Upper lobe of left lung (tissue), 6 donors: ENCODE measurements at places on chromosomes 3 and 15.

GRCh38 chr3:149663966-149664365 lies 6.1 kb upstream of the WWTR1 start:
- DNase-seq: no peak

DNA sequence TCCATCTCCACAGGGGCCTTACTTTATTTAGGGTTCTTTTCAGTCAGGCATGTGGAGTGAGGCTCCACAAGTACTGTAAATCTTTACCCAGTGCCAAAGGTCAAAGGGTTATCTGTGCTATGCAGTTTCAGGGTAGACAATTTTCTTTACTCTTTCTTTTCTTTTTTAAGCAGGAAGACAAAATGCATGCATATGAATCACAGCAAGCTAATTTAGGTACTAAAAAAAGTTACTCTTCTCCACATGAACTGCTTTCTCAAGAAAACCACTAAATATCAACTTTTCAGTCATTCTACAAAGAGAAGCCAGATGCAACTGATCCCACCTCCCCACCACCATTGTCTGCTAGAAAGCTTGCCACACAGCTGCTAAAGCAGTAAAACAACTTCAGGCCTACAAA lies 73.3 kb upstream of the PYGO1 start:
- no peak for DNase-seq

GRCh38 chr3:51681453-51681852 lies 10.4 kb downstream of the TEX264 start:
- DNase-seq: no peak

- no peak for DNase-seq
These were observed 205.9 kb downstream of the MBNL1 start for GRCh38 chr3:152474585-152474984.

DNA sequence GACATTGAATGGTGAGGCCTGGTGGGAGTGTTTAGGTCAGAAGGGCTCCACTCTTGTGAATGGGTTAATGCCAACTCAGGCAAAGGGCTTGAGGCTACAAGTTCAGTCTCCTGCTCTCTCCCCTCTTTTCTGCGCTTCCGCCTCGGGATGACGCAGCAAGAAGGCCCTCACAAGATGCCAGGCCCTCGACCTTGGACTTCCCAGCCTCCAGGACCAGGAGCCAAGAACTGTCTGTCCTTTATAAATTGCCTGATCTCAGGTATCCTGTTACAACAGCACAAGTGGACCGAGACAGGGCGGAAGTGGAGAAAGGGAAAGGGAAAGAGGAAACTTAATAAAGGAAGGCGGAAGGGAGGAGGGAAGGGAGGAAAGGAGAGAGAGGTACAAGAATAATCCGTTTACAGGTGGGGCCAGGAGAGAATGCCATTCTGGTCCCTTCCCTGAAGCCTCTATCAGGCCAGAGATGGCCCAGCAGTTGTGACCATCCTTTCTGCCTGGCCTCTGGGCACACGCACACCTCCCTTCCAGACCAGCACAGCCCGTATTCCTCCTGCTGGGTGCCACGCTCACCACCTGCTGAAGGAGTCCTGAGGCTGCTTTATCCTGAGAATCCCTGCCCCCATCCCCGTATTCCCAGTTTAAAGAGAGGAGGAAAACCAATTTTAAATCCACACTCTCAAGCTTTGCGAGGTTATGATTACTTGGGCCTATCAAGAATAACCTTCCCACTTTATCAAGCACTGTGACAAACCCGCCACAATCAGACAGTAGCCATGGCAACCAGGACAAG lies 64.2 kb downstream of the OXNAD1 start:
- no peak for DNase-seq

GRCh38 chr3:129005526-129006303 lies 4.6 kb downstream of the EFCC1 start:
- no peak for DNase-seq

- DNase-seq: no peak
These were observed 104.5 kb downstream of the MESD start for GRCh38 chr15:80885016-80885579.

GRCh38 chr3:7973006-7973405 lies 528.6 kb upstream of the LMCD1 start:
- DNase-seq: no peak

GRCh38 chr3:190026154-190026553 lies 94.5 kb downstream of the P3H2 start:
- DNase-seq: no peak

DNA sequence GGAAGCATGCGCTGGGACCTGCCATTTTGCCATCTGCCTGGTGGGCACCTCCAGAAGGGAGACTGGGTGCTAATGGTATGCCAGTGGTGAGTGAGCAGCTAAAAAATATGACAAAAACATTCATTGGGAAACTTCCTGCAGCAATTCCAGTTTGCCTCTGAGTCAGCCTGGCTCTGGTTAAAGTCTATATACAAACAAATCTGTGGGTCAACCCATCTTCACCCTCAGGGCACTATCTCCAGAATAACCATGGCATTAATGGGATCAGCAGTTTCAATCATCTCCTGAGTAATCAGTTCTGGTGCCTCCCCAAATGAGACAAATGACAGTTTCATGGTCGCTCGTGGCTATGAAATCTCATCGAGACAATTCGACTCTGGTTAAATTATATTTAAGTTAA lies 21.5 kb downstream of the FRMD4B start:
- no peak for DNase-seq

DNA sequence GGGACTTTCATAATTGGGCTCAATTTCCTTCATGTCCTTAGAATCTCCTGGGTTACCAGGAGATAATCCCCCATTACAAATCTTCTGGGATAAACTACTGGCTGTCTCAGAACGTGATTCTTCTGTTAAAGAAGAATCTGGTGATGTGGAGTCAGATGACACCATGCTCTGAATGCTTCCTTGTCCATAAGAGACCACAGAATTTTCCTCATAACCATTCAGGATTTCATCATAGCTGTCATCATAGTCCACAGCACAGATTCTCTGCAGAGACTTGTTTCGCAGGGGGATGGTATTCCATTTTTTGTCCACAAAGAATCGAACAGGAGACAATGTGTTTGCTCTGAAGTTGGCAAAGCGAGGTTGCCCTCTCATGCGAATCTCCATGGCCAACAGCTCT lies 109.8 kb upstream of the TSPAN3 start:
- DNase-seq: no peak
